ENCODE measurements at places on chromosomes 3 and 15. TPM values are rescaled to one million over a fixed set of nuclear protein-coding genes. Genes with fewer than 3 reads are reported as not detected.

The C3orf20 gene
- not detected for total RNA-seq

DNA sequence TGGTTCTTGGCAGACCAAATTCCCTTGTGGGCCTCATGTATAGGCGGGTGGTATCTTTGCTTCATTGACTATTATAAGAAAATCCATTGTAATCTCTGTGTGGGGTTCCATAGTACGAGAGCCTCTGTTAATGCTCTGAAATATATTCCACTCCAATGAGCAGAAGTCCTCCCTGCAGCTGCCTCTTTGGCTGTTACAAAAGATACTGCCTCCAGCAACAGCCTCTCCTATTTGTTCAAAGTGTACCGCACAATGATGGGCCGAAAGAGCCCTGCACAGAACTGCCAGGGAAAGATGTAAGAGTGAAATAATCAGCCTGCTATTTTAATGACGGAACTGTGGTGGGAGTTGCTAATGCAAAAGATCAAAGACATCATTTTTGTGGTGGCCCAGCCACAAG, 48.9 kb downstream of the GRK7 start:
- H3K4me3 ChIP-seq: no peak overlapping the region
- H3K36me3 ChIP-seq: no peaks in the 10 kb centered on the region
- DNase-seq: no peak
- no peak overlapping the region for H3K27ac ChIP-seq
- no peaks in the 10 kb centered on the region for H3K27me3 ChIP-seq

The SLC27A2 gene
- total RNA-seq: 1.8 TPM

DNA sequence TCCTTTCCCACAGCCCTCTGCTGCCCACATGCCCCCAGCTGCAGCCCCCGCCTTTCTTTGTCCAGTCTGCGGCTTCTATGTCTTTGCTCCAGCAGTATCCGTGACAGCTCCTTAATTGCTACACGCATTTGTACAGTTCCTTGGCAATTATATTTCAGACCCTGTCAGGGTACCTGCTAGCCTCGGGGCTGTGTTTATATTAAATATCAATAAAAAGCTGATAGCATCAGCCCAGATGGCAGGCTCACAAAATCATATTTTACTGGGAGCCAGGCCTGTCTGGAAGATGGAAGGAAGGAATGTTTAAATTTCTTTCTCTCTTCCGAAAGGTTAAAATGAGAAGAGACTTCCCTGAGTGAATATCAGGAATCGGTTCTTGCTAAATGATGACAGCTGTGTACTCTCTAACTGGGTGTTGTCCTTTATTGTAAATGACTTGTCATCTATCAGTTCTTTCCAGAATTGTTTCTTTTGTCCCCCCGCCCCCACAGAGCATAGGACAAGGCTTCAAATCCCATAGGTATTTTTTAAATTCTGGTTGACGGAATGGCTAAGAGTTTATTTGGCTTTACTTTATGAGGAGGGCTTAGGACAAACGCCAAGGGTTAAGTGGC, 378.1 kb downstream of the LRTM1 start:
- DNase-seq: no peak
- no peaks in the 10 kb centered on the region for H3K36me3 ChIP-seq
- no peak overlapping the region for H3K4me3 ChIP-seq
- no peak overlapping the region for H3K27ac ChIP-seq

DNA sequence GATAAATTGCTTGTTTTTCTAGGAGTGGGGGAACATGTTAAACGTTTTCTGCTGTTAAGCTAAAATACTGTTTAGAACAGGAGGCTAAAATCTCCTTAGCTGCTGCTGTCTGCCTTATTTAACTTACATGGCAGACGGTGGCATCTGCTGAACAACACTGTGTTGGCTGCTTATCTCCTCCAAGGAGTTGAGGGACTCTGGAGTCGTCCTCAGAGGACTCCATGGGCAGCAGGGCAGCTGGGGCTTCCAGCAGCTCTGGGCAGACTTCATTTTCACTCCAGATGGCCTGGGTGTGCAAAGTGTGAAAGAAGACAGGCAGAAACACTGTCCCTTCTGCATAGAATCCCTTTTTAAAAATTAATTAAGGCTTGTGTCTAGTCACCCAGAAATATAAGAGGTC, 52.9 kb upstream of the NUDT16 start:
- no peaks in the 10 kb centered on the region for H3K4me1 ChIP-seq
- no peak overlapping the region for H3K4me3 ChIP-seq
- no peak for DNase-seq
- no peaks in the 10 kb centered on the region for H3K27me3 ChIP-seq

- H3K27me3 ChIP-seq: no peaks in the 10 kb centered on the region
- no peak overlapping the region for H3K4me3 ChIP-seq
- H3K4me1 ChIP-seq: peaks cover 24% of the 10 kb centered on the region
- H3K27ac ChIP-seq: peak overlapping the region; percentile 64
- no peaks in the 10 kb centered on the region for H3K36me3 ChIP-seq
- peak; percentile 93 for DNase-seq
These were observed 23.0 kb downstream of the TLNRD1 start for GRCh38 chr15:81023483-81024264.

GRCh38 chr3:156750191-156750873, 75.8 kb upstream of the LEKR1 start:
- no peak for DNase-seq
- H3K36me3 ChIP-seq: no peaks in the 10 kb centered on the region
- H3K4me1 ChIP-seq: peaks cover 4% of the 10 kb centered on the region
- no peaks in the 10 kb centered on the region for H3K27me3 ChIP-seq

The SLC12A8 gene
- total RNA-seq: not detected

- H3K27me3 ChIP-seq: no peaks in the 10 kb centered on the region
- H3K4me1 ChIP-seq: no peaks in the 10 kb centered on the region
- peak; percentile 87 for DNase-seq
- no peak overlapping the region for H3K4me3 ChIP-seq
- H3K36me3 ChIP-seq: no peaks in the 10 kb centered on the region
These were observed 96.8 kb downstream of the OCA2 start for GRCh38 chr15:28002136-28002861.

GRCh38 chr3:126472277-126473006, 3.2 kb downstream of the ZXDC start:
- H3K4me1 ChIP-seq: peaks cover 55% of the 10 kb centered on the region
- H3K36me3 ChIP-seq: peaks cover 40% of the 10 kb centered on the region
- H3K4me3 ChIP-seq: peak overlapping the region; percentile 67
- H3K27ac ChIP-seq: peak overlapping the region; percentile 50
- no peak for DNase-seq

GRCh38 chr15:65101411-65101890, 13.5 kb downstream of the UBAP1L start:
- H3K4me1 ChIP-seq: no peaks in the 10 kb centered on the region
- H3K27me3 ChIP-seq: no peaks in the 10 kb centered on the region
- no peak for DNase-seq
- peaks cover 9% of the 10 kb centered on the region for H3K36me3 ChIP-seq
- no peak overlapping the region for H3K4me3 ChIP-seq

- H3K4me3 ChIP-seq: no peak overlapping the region
- DNase-seq: no peak
- H3K4me1 ChIP-seq: peaks cover 14% of the 10 kb centered on the region
These were observed 81.4 kb upstream of the HES1 start for GRCh38 chr3:194054540-194054939.

- H3K4me3 ChIP-seq: peak overlapping the region; percentile 85
- no peak for DNase-seq
- peaks cover 32% of the 10 kb centered on the region for H3K36me3 ChIP-seq
- peaks cover 26% of the 10 kb centered on the region for H3K4me1 ChIP-seq
These were observed 1.2 kb downstream of the NKIRAS1 start for GRCh38 chr3:23915537-23916108.

The SEMA6D gene
- total RNA-seq: 2.1 TPM

DNA sequence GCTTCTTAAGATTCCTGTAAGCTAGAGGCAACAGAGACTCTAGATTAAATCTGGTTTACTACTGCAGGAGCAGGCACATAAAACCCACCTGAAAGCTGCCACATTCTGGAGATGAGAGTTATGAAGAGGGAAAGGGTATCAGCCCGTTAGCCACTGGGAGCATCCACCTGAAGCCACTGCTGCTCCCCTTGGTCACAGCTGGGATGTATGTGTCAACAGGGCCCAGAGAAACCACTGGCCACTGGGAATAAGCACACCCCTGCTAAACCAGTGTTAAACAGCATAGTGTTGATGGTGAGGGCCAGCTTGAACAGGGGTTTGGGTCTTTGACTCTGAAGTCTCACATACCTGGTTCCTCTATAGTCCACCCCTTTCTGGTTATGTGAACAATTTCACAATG, 10.9 kb downstream of the SLCO2A1 start:
- no peak overlapping the region for H3K4me3 ChIP-seq
- no peaks in the 10 kb centered on the region for H3K27me3 ChIP-seq
- H3K27ac ChIP-seq: no peak overlapping the region

The LRRIQ4 gene
- not detected for total RNA-seq

The HRG gene
- total RNA-seq: not detected
